ENCODE measurements at places on chromosomes 4 and X.

DNA sequence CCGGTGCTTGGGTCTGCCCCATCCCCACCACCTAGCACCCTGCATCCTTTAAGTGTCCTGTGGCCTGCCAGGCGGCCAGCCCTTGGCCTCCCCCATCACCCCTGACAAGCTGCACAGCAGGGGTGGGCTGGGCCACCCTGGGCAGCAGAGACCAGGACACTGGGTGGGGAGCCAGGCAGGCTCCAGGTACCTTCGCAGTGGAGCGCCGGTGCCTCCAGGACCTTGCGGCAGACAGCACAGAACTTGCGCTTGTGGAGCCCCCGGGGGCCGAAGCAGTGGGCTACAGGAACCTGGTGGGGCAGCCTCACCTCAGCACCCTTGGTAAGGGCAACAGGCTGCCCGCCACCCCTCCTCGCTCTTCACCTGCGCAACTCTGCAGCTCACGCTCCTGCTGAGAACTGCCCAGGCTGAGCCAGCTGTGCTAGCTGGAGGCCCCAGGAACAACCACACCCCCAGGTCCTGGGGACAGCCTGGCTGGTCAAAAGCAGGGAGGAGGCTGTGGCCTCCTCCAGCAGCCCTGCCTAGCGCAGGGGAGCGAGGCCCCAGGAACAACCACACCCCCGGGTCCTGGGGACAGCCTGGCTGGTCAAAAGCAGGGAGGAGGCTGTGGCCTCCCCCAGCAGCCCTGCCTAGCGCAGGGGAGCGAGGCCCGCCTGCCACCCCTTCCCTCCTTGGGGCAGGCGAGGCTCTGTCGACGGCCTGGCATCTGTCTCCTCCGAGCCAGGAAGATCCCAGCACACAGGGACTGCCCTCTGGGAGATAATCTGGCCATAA is 4.6 kb downstream of the DGKQ start:
- DNase-seq = no peak

- DNase-seq = no peak
Observed at GRCh38 chr4:112312610-112313239, 15.6 kb downstream of the ALPK1 start.

DNA sequence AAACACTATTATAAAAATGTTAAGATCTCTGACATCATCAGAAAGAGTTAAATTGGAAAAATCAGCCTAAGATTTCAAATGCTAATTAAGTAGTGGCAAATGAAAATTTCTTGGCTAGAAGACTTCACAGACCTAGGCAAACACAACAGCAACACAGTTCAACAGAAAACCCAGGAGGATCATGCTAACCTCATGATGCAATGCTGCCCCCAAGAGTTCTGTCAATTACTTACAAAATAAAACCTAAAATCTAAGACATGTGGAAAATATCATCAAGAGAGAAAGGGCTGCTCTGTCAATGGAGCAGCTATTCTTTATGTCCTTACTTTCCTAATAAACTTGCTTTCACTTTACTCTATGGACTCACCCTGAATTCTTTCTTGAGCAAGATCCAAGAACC is 21.0 kb downstream of the S100G start:
- no peak for DNase-seq

DNA sequence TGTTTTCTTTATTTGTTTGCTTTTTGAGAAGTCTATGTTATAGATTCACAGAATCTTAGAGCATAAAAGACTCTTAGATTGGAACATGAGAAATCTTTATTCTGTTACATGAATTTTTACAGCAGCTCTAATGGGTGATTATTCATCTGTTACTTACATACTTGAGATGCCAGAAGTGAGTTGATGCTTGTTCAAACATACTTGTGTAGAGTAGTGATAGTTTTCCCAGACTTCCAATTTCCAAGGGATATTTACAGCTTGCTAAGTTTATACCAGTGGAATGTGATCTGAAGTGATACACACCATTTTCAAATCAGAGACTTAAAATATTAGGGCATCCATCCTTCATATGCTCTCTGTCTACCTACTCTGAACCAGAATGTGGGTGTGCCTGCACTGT is 252.9 kb upstream of the SMIM31 start:
- no peak for DNase-seq

- DNase-seq = no peak
Observed at GRCh38 chrX:13816176-13816575, 717 bp downstream of the GPM6B start.

GRCh38 chr4:147219145-147219544 is 261.8 kb upstream of the EDNRA start:
- DNase-seq = no peak

- no peak for DNase-seq
Observed at GRCh38 chrX:40392599-40392998, 188.2 kb upstream of the ATP6AP2 start.

DNA sequence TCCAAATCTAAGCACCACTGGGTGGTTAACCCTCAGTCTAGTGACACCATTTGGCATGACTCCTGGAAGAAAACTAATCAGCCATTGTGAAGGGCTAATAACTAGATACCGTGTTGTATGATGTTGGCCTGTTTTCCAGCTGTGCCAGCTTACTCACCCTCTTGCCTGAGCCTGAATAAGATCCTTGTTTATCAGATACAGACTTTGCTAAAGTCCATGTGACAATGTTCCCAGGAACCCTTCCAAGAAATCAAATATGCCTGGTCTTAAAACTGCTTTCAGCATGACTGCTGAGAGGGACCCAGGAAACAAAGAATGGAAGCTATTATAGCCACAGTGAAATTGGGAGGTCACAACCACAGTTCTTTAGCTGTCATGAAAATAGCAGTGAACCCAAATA is 640.8 kb upstream of the INTU start:
- DNase-seq = no peak

DNA sequence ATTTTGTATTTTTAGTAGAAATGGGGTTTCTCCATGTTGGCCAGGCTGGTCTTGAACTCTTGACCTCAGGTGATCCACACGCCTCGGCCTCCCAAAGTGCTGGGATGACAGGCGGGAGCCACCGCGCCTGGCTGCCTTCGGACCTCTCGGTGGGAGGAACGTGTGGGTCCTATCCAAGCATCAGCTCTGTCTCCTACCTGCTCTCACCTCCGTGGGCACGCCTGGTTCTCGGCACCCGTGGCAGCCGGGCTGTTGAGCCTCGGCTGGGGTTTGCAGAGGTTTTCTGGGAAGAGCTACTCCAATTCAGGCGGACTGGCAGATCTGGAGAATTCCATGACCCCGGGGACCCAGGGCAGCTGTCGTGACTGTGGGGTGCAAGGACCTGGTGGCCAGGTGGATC is 23.6 kb upstream of the PPP2R3B start:
- DNase-seq = no peak

GRCh38 chr4:145049241-145049640 is 48.8 kb downstream of the ANAPC10 start:
- DNase-seq = no peak

- DNase-seq = no peak
Observed at GRCh38 chr4:147779451-147779850, 47.6 kb downstream of the ARHGAP10 start.

DNA sequence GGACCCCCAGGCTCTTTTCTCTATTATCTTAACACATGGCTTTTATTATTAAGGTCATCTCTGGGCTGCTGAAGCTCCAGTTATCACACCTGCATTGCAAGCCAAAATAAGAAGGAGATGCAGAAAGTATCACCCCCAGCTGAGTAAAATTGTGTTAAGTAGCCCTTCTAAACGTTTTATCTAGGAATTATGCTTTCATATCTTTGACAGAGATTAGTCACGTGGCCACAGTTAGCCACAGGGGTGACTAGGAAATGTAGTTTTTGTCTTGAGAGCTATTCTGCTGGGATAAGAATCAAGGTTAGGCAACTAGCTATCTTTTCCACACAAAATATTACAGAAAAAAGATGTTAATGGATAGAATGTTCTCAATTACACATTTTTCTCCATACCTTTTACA is 102.1 kb downstream of the ANXA3 start:
- no peak for DNase-seq

- peak; percentile 22 for DNase-seq
Observed at GRCh38 chr4:183098723-183099536, at the start of gene WWC2. Gene WWC2 (plus strand): TSS chr4:183099257. CDS start chr4:183099492, 235 bp downstream.

- DNase-seq = no peak
Observed at GRCh38 chr4:112510291-112511092, 5.5 kb downstream of the NEUROG2 start.

- DNase-seq = no peak
Observed at GRCh38 chr4:146567396-146567795, 45.7 kb upstream of the SLC10A7 start.

DNA sequence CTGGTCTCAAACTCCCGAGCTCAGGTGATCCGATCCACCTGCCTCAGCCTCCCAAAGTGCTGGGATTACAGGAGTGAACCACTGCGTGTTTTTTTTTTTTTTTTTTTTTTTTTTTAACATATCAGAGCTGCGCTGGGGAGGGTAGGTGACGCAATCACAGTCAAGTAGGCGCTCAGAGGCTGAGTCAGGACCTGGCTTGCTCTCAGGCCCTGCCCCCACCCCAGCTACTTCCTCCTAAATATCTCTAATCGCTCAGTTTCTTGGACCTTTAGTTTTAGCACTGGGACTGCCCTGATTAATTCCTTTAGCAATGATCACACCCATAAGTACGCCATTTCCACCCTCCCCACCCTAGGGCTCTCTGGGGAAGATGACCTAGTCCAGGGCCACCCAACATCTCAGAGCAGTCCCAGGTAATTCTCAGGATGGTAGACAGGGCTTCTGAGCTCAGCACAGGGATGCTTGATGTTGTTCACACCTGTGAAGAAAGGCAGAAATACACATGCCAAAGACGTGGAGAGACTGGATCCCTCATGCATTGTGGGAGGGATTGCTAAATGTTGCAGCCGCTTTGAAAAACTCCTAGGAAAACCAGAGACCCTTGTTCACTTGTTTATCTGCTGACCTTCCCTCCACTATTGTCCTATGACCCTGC is 50.2 kb downstream of the DDX3X start:
- DNase-seq = peak; percentile 16

- DNase-seq = no peak
Observed at GRCh38 chr4:145153904-145154298, 26.5 kb downstream of the OTUD4 start.

GRCh38 chrX:40550066-40550465 is 30.7 kb upstream of the ATP6AP2 start:
- DNase-seq = no peak

GRCh38 chr4:186808630-186809018 is 85.0 kb upstream of the FAT1 start:
- DNase-seq = no peak

- no peak for DNase-seq
Observed at GRCh38 chr4:70606459-70606858, 14.4 kb downstream of the AMBN start.

DNA sequence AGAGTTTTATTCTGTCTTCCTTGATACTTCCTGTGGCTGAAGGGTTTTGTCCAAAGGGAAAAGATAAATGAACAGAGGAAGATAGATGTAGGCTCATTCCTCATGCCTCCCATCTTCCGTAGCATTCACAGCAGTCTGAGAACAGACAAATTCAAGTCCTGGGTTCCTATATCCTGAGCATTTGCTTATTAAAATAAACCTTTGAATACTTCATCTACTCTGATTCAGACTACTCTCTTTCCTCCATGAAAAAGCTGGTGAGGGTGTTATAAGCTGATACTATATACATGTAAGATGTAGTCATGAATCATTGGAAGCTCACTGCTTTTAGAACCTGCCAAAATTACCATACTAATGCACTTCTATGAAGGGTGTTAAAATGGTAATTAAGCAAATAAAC is 61.2 kb downstream of the GAB1 start:
- DNase-seq = no peak

GRCh38 chr4:81518762-81519426 is 47.2 kb upstream of the RASGEF1B start:
- DNase-seq = no peak

- DNase-seq = peak; percentile 58
Observed at GRCh38 chr4:7761720-7762119, 177.9 kb downstream of the AFAP1 start.

DNA sequence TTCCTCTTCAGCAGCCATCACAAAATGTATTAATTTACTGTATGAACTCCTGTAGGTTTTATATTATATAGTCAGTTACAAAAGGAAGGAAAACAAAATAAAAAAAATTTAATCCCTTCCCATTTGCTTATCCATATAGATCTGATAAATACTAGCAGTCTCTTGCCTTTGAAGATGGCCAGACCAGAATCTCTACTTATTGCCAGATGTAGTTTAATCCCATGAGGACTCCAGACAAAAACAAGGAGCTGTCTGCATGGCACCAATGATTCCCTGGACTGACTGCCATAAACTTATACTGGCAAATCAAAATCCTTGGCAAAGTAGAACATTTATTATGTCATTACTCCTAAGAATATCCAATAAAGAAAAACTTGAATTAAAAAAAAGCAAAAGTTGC is 223.3 kb upstream of the MAB21L2 start:
- DNase-seq = no peak

GRCh38 chr4:141376769-141377168 is 156.1 kb downstream of the ZNF330 start:
- no peak for DNase-seq

GRCh38 chrX:100659431-100660137 is 15.6 kb downstream of the SRPX2 start:
- no peak for DNase-seq

DNA sequence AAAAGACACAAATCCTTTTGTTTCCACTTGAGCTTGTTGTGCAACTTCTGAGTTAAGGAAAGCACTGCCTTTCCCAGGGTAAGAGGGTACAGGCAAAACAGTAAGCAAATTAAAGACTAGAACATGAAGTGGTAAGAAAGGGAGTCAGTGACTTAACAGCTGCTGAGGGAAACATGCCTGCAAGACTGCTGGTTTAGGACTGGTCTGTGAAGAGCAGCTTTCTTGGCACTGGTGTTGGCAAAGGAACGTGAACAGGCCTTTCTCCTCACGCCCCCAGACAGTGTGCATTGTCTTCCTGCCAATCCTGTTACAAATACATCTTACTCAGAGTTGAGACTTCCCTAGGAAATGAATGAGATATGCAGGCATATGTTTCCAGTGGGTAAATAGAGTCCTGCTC is 2.6 kb downstream of the LHFPL1 start:
- DNase-seq = no peak

GRCh38 chr4:31442236-31442635 is 722.1 kb downstream of the PCDH7 start:
- no peak for DNase-seq

DNA sequence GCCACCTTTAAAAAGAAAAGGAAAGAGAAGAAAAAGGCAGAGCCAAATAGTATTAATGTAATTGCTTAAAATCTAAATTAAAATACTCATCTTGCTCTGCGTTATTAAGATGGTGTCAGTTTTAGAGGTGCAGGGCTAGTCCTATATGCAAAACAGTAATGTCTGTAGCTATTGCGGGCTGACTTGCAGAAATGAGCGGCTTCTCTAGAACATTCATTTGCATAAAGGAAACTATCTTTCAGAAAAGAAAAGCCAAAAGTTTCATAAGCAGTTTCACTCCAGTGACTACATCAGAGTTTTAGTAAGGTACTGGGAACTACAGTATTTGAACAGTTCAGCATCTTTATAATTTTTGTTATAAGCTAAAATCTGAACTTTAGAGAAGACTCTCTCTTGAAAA is 6.0 kb downstream of the SMAD1 start:
- DNase-seq = no peak

DNA sequence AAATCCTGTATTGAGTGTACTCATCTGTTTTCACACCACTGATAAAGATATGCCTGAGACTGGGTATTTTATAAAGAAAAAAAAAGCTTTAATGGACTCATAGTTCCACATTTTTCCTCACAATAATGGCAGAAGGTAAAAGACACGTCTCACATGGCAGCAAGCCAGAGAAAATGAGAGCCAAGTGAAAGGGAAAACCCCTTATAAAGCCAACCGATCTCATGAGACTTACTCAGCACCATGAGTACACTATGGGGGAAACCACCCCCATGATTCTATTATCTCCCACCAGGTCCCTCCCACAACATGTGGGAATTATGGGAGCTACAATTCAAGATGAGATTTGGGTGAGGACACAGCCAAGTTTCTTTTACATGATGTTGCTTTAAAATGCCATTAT is 171.9 kb downstream of the GALNTL6 start:
- DNase-seq = no peak

All from stimulated activated CD4-positive, alpha-beta T cell treated with anti-CD3 and anti-CD28 coated beads, TNF-alpha, amount 100 ng/mL, for 24 hours (primary cell).